ENCODE measurements at places on chromosomes 2 and 18.

GRCh38 chr2:212546669-212547068 is 8.1 kb upstream of the ERBB4 start:
- DNase-seq: no peak

DNA sequence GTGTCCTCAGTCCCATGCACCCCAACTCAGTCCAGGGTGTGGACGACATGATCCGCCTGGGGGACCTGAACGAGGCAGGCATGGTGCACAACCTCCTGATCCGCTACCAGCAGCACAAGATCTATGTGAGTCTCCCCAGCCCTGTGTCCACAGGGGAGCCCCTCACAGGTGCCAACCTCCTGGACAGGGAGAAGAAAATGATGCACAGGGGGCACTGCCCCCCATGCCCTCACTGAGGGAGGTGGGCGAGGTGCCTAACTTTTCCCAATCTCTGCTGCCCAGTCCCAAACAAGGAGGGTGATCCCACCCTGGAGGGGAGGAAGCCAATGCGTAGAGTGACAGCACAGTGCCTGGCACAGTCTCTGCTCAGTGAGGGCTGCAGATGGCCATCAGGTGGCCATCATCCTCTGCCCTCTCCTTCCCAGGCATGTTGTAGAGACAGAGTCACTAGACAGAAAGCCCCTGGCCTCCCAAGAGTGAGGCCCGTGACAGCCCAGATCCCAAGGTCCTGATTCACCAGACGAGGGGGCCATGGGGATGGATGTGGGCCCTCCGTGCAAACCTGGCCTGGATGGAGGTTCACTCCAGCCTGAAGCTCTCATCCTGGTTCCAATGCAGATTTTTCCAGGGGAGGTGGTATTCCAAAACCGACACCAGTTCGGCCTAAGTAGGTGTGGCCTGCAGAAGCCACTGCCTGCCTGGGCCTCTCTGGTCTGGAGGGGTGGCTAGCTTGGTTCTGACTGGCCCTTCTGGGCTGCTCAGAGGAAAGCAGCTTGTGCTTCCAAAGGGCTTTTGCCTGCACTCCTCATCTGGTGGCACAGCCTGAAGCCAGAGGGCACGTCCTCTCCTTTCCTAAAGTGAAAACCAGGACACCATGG is 30.0 kb downstream of the MYO7B start:
- DNase-seq: no peak

GRCh38 chr2:96923810-96924774 is 54.2 kb upstream of the SEMA4C start:
- DNase-seq: no peak

GRCh38 chr2:63642946-63643345 is 54.2 kb downstream of the MDH1 start:
- no peak for DNase-seq

DNA sequence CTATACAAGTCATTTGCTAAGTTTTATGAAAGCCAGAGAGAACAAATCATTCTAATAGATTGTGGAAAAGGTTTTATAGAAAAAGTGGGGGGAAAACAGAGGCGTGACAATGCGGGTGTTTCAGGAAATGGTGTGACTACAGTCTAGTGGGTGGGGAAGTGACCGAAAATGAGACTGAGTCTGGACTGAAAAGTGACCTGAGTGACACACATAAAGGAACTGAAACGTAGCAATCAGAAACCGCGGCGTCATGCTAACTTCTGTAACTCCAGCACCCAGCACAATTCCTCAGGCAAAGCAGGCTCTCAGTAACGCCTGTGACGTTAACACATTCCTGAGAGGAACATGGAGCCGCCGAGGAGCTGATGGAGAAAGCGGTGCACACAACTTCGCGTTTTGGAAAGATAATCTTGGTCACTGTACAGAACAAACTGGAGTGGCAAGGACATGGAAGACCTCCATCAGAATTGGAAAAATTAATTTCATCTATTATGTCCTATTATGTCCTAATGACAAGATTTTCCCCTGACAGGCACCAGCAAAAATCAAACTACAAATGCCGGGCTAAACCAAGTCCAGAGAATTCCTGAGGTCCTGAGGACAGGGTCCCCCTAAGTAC is 1.4 kb upstream of the CD226 start:
- no peak for DNase-seq

- DNase-seq: no peak
Observed at GRCh38 chr2:99255491-99256318, at the start of gene LYG2. TSS of gene LYG2 (minus strand) at chr2:99255666. CDS start at chr2:99254260, 1,406 bp downstream.

DNA sequence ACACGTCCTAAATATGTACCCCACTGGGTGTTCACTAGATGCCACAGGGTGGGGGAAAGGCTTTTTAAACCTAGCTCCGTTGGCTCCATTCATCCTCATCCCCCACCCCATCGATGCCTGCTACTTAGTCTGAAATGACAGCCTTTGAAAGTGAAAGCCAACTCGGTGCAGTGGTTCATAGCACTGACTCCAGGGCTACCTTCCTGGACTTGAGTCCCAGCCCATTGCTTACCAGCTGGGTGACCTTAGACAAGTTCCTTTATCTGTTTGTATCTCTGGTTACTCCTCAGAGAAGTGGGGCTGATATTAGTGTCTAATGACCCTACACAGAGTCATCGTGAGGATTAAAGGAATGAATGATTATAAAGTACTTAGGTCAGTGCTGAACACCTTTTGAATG is 24.4 kb downstream of the EHD3 start:
- no peak for DNase-seq

DNA sequence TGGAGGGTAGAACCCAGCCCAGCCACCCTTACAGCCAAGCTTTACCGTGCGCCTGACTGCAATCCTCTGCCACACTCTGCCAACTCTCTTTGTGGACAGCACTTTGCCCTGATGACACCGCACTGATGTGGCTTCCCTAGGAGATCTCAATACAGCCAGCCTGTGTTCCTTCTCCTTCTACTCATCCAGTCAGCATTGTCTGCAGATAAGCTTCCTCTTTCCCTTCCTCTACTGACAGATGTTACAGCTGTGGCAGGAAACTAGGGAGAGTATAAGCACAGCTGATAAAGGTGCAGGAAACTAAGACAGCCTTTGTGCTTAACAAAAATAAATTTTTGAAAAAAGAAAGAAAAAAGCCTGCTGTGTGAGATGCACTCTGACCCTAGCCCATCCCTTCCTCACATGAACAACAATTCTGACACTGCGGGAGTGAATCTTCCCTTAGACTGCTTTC is 25.0 kb downstream of the CEP68 start:
- DNase-seq: no peak

DNA sequence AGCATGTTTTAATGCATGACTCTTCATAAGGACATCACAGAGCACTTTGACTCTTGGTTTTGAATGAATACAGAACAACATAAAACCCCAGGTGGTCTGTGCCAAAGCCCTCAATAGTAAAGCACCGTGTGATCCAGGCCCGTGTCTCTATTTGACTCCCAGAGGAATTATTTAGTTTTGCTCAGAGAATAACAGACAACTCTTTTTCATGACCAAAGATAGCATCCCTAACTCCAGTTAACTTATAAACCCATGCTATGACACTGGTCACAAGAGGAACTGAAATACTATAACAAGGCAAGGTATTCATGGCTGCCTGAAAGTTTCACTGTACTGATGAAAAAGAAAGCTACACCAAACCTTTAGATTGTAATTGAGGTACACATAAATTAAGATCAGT is 128.4 kb downstream of the IKZF2 start:
- no peak for DNase-seq

DNA sequence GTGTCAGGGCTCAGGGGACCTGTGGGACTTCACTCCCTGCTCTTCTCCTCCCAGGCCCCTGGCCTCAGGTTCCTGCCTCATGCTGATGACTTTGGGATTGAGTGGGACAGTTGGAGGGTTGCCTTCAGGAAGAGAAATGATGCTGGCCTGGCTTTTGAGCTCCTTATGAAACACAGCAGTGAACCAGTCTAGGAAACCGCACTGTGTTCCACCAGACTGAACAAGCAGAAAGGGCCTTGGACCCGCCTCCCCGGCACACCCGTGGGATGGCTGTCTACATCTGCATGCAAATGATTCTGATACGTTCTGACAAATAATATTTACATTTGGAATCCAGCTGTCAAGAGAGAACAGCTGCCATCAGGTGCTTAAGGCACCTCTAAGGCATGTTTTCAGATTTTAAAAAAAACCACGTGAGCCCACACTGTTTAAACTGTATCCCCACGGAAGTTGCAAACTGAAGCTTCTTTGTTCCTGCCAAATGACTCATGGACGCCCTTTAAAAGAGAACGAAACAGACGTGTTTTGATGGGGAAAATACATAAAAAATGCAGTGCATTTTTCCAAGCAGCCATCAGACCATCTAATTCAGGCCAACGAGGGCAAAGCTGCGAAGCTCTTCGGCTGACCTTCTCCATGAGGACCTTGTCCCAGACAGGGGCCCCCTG is 27.6 kb upstream of the ASAP2 start:
- no peak for DNase-seq

DNA sequence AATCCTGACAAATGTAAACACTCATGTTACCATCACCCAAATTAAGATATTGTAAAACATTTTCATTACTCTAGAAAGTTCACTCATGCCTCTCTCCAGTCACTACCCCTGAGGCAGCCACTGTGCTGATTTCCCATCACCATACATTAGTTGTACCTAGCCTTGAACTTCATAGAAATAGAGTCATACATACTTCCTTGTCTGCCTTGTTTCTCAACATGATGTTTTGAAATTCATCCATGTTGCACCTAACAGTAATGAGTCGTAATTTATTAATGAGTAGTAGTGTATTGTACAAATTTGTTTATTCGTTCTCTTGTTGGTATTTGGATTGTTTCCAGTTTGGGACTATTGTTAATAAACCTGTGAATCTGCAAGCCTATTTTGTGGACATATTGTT is 49.0 kb upstream of the TWSG1 start:
- no peak for DNase-seq

- DNase-seq: no peak
Observed at GRCh38 chr18:40692871-40693270, 1262.2 kb upstream of the PIK3C3 start.
